Renal pelvis (tissue), 12 donors: ENCODE measurements at places on chromosomes 7 and 10. TPM values are rescaled to one million over a fixed set of nuclear protein-coding genes. Genes with fewer than 3 reads are reported as not detected.
A peak's percentile ranks its signal among the peaks of the same experiment; 100 is the strongest.

DNA sequence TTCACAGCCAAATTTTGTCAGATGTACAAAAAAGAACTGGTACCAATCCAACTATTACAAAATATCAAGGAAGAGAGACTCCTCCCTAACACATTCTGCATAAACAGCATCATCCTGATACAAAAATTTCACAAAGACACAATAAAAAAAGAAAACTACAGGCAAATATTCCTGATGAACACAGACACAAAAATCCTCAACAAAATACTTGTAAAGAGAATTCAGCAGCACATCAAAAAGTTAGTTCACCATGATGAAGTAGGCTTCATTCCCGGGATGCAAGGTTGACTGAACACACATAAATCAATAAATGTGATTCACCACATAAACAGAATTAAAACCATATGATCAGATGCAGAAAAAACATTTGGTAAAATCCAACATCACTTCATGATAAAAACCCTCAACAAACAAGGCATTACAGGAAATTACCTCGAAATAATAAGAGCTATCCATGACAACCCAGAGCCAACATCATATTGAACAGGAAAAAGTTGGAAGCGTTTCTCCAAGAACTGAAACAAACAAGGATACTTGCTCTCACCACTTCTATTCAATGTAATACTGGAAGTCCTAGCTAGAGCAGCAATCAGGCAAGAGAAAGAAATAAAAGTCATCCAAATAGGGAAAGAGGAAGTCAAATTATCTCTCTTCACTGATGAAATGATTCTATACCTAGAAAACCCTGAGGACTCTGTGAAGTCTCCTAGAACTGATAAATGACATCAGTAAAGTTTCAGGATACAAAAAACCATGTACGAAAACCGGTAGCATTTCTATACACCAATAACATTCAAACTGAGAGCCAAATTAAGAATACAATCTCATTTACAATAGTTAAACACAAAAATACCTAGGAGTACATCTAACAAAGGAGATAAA lies 223.1 kb downstream of the REEP3 start:
- no peak for DNase-seq

DNA sequence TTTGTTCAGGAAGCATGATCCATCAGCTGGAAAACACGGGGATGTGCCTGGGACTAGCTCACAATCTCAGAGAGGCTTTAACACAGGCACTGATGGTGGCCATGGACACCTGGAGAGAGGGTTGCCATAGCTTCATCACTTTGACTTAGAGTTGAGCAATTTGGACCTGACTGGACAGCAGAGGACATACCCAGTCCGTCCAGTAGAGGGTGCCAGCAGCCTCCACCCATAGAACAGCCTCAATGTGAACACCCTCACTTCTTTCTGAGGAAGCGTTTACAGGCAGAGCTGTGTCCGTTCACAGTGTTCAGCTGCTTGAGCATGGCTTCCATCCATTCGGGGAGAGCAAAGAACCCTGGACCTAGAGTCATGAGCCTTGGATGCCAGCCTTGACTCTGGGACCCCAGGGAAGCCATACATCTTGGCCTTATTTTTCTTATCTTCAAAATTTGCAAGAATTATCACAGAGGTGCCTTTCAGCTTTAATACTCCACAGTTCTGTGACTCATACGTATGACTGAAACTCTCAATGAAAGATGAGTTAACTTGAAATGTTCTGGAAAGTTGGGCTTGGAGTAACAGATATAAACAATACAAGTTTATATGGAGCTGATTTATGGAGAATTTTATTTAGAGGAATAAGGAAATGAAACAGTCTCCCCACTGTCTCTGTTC lies 302.9 kb upstream of the PODXL start:
- DNase-seq, result peak; percentile 43

- DNase-seq, result no peak
Observed at GRCh38 chr7:103025341-103025740, 49.3 kb downstream of the FBXL13 start.

- DNase-seq, result no peak
Observed at GRCh38 chr7:30880941-30881340, 30.7 kb upstream of the AQP1 start.

DNA sequence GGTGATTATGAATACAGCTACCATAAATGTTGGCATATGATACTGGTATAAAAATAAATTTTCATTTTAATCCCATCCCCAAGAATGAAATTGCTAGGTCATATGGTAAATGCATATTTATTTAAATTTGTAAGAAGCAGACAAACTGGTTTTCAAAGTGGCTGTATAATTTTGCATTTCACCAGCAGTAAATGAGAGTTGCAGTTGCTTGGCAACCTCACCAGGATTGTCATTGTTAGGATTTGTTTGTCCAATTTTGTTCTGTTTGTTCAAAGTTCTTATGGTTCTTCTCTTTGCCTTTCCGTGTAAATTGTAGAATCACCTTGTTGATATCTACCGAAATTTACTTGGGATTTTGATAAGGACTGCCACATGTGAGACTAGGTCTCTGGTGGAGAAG lies 237.4 kb downstream of the OTUD1 start:
- no peak for DNase-seq

GRCh38 chr7:123662293-123662692 lies 6.6 kb downstream of the LMOD2 start:
- DNase-seq, result no peak

DNA sequence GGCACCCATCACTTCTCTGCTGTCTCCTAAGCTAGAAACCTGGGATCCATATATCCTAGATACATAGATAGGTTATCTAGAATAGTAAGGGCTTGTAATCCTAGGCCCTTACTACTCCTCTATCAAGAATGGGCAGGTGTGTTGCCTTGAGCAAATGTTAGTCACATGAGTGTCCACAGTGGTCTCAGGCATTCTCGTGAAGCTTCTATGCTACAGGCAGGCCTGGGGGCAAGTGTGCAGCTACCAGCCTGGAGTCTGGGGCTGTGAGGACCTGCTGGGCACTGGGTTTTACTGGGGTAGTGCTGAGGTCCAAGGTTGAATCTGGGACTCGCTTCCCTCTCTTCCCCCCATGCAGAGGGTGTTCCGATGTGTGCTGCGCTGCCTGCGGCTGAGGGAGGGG lies 91.4 kb downstream of the ABCC2 start:
- no peak for DNase-seq

DNA sequence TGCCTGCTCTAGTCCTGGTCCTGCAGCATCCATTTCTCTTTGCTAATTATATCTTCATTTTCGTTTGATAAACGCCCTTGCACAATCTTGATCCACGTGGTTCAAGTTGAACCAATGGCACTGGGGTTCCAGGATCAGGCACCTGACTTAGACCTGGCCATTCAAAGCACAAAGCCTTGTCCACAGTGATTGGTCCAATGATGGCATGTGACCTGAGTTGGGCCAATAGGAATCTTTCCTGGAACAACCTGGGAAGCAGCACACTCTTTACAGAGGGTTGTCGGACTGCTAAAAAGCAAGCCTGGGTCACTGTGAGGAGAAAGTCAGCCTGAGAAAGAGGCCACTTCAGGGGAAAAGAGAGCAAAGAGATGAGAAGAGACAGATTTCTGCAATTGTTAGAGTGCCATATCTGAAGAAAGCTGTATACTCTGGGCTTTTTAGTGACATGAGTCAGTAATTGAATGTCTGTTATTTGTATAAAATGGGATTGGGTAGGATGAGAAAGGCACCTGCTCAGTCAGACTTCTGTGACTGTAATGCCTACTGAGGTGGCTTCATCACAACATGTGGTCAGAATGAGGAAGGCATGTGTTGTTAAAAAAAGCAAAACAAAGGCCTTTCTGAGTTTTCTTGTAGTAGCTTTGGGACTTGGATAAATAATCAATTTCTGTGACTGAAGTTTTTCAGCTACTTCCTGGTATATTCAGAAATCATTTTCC lies 4.4 kb upstream of the STEAP4 start:
- DNase-seq, result no peak

- no peak for DNase-seq
Observed at GRCh38 chr10:10626734-10627133, 390.9 kb upstream of the CELF2 start.

Gene UPF2
- 33.5 TPM for polyA plus RNA-seq

Gene PDIA4
- 183 TPM for polyA plus RNA-seq

Gene KIF11
- 26.6 TPM for polyA plus RNA-seq
